NCI-H345 (cell line): ENCODE measurements at places on chromosomes 3 and 15.

- DNase-seq, result no peak
These were observed 110.4 kb downstream of the IL12A start for GRCh38 chr3:160098926-160099626.

DNA sequence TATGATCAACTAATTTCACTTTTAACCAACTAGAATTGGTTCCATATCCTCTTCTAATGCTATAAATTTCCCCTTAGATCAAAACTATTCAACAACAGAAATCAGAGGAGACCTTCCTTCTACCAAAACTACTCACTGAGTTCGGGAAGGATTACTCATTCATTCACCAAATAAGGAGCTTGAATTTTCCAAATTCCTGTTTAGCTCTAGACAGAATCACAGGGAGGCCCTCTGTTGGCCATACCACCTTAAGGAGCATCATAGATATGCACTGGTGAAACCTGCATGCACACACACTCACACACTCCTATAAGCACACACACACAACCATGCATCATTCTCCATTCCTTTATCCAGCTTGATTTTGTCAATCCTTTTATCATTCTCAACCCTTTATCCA lies 49.0 kb downstream of the SUCLG2 start:
- DNase-seq, result no peak

GRCh38 chr3:141452773-141453172 lies 34.1 kb upstream of the RASA2 start:
- DNase-seq, result no peak

DNA sequence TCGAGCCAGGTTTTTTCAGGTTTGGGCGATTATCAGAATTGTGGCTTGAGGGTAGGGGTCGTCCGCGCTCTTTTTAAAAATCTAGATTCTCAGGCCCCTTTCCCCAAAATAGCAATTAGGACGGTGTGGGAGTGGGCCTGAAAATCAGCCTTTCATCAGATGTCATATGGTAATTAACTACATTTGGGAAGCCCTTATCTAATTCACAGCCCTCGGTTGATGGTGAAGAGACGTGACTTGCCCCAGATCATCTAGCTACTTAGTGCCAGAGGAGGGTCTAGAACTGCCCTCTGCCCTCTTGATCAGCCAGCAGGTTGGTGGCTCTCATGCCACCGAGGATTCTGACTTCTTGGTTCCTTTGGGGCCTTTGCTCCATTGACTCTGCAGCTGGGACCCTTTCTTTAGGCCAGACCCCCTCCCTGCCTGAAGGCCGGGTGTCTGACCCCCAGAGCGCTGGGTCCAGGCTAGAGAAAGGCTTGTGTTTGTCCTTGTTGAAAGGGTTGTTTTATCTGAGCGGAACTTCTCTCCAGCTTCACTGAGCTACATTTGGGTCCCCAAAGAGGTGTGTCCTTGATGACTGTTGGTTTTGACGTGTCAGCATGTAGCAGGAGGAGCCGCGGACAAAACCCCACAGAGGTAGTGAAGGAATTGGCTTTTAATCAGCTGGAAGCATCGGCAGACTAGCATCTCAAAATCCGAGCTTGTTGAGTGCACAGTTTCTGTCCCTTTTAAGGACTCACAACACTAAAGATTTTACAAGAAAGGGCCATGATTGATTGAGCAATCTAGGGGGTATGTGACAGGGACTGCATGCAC lies 857 bp downstream of the AEN start:
- no peak for DNase-seq

DNA sequence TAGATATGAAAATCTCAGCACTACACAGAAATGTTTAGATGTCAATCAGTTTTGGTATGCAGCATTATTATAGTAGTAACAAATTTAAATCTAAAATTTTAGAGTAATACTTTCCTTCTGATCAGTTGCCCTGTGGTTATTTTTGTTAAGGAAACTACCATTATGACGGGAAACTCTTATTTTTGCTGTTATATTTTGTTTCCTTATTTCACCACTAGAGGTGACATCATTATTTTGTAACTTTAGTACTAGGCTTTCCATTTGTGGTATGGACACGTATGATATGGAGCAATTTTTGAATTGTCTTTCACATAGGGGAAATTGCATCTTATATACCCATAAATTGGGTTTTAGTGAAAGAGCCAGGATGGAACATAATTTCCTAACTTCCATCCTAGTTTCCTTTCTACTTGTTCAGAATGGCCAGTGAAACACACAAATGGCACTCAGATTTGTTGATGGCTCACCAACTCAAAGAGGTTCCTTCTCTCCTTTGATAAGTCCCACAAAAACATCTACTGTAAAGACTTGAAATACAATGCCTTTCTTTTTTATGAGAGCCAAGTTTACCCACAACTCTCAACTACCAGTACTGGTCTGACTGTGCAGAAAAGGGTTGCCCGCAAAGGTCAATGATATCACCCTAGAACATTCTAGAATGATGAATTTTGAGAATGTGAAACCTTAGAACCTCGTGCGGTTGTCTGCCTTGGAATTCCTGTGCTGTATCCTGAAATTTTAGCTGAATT lies 19.4 kb upstream of the PPP4R2 start:
- DNase-seq, result no peak

- DNase-seq, result no peak
These were observed 482.7 kb upstream of the ADAMTS9 start for GRCh38 chr3:65170390-65171042.

GRCh38 chr3:23976555-23976954 lies 31.5 kb downstream of the NR1D2 start:
- no peak for DNase-seq

DNA sequence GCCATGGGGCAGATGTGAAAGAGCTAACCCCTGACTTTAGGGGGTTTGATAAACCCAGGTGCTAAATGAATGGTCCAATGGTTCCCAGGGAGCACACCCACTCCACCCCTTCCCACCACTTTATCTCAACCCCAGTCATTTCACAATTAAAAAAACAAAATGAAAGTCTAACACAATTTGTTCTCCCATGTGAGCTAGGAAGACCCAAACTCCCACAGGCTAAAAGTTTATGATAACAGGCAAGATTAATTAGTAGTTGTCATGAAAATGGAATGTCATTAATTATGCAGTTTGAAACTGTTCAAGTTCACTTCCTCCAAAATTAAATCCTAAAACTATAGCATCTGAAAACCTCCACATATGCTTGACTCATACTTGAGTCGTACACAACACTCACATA lies 63.3 kb upstream of the TPM1 start:
- no peak for DNase-seq

DNA sequence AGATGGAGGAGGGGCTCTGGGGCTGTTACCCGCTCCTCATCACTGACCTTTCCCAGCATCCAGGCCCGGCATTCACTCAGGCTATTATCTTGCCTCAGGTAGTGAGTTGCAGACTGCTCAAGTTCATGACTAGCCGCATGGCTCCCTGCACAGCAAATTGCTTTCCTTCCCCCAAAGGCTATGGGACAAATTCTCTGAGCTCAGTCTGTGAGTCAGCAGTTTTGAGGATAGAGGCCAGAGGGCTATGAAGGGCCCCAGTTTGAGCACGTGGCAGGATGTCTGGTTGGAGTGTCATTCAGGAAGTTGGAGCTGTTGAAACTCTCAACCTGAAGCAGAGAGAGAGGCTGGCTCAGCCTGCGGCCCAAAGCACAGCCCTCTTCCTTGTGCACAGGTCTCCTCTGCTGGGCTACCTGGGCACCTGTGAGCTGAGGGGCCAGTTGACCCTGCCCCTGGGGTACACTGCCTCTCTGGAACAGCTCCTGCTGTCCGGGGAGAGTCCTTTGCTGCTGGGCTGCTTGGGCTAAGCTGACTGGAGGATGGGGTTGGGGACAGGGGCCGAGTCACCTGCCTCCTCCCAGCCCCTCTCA lies 7.9 kb downstream of the FAH start:
- no peak for DNase-seq
